ENCODE measurements at places on chromosomes 16 and 17.

DNA sequence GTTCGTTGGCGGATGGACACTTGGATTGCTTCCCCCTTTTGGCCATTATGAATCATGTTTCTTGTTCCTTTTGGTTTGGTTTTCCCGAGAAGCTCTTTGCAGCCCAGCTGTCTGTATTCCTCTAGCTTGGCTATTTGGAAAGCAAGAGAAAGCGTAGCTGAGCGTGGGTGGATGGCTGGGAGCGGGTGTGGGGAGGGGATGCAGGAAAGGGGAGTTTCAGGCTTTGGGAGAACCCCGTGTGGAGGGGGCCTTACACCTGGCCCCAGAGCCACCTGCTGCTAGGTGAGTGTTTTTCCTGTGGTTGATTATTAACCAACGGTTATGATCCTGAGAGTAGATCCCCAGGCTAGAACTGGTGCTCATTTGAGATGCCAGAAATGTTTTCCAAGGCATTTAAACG is 103.7 kb downstream of the RAP1GAP2 start:
- no peak for DNase-seq

- no peak for DNase-seq
Measured at GRCh38 chr16:31480851-31481536, 1.9 kb upstream of the SLC5A2 start.

- no peak for DNase-seq
Measured at GRCh38 chr16:11051879-11052808, 107.8 kb downstream of the CLEC16A start.

GRCh38 chr17:42578282-42578869 is 847 bp upstream of the PSMC3IP start:
- DNase-seq = peak; percentile 84

DNA sequence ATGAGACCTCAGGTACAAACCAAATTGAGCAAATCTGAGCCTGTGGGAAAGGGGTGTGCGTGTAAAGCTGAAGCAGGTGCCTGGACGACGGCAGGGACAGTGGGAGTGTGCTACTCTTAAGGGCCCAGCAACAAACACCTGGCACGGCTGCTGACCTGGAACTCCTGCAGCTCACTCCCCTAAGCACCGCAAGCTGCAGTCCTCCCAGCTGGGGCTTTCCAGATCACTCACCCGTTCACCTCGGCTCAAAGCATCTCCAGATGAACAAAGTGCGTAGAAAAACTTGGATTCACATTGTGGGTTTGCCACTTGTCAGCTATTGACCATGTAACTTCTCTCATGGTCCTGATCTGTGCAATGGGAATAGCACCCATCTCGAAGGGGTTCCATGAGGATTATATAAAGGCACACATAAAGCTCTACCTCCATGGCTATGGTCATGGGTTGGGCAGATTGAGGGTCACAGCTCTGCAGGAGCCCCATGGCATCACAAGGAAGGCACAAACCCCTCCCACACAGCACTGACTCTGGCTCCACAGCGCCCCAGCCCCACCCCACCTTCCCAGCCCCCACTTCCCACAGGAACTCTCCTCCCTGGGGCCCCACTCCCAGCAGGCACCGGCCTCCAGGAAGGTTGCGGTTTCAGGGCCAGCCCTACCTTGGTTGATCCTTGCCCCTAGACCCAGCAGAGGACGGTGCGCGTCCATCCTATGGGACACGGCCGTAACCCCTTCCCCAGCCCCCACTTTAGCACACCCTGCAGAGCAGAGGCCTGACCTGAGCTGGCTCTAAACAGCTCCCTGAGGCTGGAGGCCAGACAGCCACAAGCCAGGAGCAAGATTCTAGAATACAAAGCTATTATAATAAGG is 21.9 kb downstream of the ST3GAL2 start:
- DNase-seq = no peak

GRCh38 chr17:44820631-44821212 is 9.4 kb downstream of the GJC1 start:
- DNase-seq = no peak

- peak; percentile 70 for DNase-seq
Measured at GRCh38 chr16:87582216-87582965, 19.9 kb upstream of the JPH3 start.

DNA sequence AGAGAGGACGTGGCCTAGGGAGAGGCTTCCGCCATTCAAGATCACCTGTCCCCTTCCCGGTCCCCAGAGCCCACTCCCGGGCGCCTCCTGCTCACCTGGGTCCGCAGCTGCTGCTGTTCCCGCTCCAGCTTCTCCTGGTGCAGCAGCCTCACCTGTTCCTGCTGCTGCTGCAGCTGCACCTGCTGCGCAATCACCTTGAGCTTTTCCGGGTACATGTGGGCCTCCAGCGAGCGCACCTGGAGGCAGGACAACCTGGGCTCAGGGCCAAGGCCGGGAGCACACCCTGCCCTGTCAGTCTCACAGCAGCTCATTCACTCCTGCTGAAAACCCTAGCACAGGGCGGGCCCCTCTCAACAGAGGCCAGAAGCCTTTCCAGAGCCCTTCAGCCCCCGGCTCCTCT is 12.5 kb downstream of the TFAP4 start:
- no peak for DNase-seq
